ENCODE measurements at places on chromosomes 7 and 10.

DNA sequence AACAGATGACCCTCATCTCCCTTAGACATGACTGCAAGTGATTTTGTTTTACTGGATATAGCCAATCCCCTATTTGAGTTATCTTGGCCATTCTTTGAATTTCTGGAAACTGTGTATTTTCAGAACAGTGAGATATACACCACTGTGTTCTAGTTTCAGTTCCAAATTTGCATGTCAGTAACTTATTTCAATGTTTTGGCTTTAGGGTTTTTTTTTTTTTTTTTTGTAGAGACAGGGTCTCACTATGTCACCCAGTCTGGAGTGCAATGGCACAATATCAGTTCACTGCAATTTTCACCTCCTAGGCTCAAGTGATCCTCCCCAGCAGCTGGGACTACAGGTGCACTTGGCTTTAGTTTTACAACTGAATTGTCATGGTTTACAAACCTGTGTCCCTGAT, 67.2 kb downstream of the ATAD1 start:
- H3K4me3 ChIP-seq, result no peak overlapping the region
- DNase-seq, result no peak
- no peaks in the 10 kb centered on the region for H3K4me1 ChIP-seq
- H3K27me3 ChIP-seq, result no peaks in the 10 kb centered on the region
- peaks cover 1% of the 10 kb centered on the region for H3K36me3 ChIP-seq
- no peak overlapping the region for H3K27ac ChIP-seq

DNA sequence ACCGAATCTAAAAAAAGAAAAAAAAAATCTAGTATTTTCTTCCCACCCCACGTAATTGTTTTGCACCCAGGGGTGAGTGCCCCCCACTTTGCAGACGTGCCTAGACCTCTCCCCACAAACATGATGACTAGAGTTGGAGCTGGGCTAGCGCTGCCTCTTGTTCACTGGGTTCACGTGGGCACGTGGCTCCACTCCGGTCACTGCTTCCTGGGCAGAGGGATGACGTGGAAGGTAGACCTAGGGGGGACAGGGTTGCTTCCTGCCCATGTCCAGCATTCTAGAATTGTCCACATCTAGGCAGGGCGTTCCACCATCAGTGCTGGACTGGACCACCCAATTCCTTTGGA, 861 bp upstream of the LIMK1 start:
- H3K27me3 ChIP-seq, result no peaks in the 10 kb centered on the region
- H3K27ac ChIP-seq, result no peak overlapping the region

DNA sequence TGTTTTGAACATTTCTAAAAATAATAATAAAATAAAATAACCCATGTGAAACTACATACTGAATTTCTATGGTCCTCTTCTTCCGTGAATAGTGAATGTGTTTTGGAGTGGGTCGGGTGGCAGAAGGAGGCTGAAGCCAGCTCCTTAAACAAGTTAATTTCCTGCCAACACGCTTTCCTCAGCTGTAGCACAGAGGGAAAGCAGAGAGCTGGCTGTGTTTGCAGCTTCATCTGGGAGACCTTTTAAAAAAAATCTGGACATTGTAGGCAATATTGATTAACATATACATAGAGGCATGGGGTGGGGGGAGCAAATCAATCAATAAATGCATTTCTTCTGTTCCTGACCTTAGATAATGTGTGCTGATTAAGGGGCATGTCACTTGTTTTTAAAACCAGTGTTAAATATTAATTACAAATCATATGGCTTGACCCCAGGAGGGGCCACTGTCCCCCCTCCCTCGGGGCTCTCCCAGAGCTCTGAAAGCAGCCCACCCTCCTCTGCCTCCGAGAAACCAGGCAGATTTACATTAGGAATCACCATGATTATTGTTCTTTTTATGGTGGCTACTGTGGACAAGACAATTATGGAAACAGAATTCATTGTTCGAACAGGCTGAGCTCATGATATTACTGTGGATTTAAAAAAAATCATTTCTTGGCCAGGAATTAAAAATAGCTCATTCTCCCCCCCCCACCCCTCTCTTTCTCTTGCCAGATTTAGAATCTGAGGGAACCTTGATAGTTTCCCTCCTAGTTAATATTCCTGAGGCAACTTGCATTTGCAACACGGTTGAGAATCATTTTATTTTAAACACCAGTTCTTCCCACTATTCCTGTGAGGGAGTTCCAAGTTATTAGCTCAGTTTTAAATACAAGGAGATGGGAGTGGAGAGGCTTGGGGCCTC, 100.5 kb upstream of the CARD11 start:
- H3K27me3 ChIP-seq, result no peaks in the 10 kb centered on the region
- no peak overlapping the region for H3K4me3 ChIP-seq
- H3K27ac ChIP-seq, result no peak overlapping the region
- no peaks in the 10 kb centered on the region for H3K4me1 ChIP-seq
- no peaks in the 10 kb centered on the region for H3K36me3 ChIP-seq

GRCh38 chr10:14040787-14041631, 289.7 kb downstream of the FRMD4A start:
- DNase-seq, result no peak
- no peaks in the 10 kb centered on the region for H3K27me3 ChIP-seq
- no peak overlapping the region for H3K4me3 ChIP-seq
- no peaks in the 10 kb centered on the region for H3K4me1 ChIP-seq

DNA sequence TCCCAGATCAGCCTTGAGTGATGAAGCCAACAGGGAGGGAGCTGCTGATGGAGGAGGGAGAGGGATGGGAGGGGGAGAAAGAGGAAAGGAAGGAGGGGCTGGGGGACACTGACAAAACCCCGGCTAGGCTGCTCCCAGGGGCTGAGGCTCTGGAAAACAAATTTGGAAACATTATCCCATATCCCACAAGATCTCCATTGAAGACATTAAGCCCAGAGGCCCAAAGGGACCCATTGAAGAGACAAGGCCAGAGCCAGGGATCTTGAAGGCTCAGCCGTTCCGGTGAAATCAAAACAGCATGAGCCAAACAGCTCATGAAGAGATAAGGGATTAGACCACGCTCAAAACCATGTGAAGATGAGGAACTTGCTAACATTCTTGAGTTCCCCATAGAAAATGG, 184.3 kb upstream of the ITGB1 start:
- H3K36me3 ChIP-seq, result no peaks in the 10 kb centered on the region
- H3K4me1 ChIP-seq, result peaks cover 43% of the 10 kb centered on the region
- no peaks in the 10 kb centered on the region for H3K27me3 ChIP-seq
- no peak overlapping the region for H3K27ac ChIP-seq

GRCh38 chr10:80411681-80412220, 3.4 kb downstream of the PRXL2A start:
- peaks cover 7% of the 10 kb centered on the region for H3K4me1 ChIP-seq
- H3K36me3 ChIP-seq, result no peaks in the 10 kb centered on the region
- DNase-seq, result no peak
- H3K27me3 ChIP-seq, result no peaks in the 10 kb centered on the region
- H3K27ac ChIP-seq, result no peak overlapping the region
- no peak overlapping the region for H3K4me3 ChIP-seq

DNA sequence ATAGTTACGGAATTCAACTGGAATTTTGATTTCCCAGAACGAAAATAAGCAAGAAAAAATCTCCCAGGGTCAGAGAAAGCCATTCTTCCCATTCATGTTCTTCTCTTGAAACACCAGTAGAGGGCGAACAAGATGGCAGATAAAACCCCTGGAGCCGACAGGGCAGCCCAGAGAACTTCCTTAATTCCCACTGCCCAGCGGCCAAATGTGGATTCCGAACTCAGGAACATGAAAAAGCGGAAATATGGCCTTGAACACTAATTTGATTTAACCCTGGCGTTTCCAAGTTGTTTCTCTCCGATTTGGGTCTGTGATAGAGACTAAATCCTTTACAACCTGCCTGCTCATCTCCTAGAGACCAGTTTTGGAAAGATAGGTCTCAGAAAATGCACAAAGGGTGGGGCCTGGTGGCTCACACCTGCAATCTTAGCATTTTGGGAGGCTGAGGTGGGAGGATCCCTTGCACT, 100.7 kb upstream of the WAC start:
- no peaks in the 10 kb centered on the region for H3K4me1 ChIP-seq
- no peak for DNase-seq
- no peaks in the 10 kb centered on the region for H3K36me3 ChIP-seq
- H3K27me3 ChIP-seq, result no peaks in the 10 kb centered on the region
- H3K27ac ChIP-seq, result no peak overlapping the region

DNA sequence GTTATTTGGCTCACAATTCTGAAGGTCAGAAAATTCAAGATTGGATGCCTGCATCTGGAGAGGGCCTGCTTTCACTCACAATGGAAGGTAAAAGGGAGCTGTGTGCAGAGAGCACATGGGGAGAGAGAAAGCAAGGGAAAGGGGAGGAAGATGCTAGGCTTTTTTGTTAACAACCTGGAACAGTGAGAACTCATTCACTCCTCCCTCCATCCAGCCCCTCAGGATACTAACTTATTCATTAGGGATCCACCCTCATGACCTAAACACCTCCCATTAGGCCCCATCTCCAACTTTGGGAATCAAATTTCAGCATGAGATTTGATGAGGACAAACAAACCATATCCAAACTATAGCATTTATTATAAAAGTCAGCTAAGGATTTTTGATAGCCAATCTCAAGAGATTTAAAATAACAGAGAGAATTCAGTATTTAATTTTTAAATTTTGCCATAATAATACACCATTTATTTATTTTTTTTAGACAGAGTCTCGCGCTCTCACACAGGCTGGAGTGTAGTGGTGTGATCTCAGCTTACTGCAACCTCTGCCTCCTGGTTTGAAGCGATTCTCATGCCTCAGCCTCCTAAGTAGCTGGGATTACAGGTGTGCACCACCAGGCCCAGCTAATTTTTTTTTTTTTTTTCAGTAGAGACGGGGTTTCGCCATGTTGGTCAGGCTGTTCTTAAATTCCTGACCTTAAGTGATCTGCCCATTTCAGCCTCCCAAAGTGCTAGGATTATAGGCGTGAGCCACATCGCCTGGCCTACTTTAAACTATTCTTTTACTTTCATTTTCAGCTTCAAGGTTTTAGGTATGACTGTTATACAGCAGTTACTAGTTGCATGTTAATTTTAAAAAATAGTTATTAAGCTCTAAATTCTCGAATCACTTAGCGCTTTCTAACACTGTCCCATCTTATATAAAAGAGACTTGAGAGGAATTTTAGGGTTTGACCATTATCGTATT, 20.3 kb upstream of the ETV1 start:
- H3K27me3 ChIP-seq, result no peaks in the 10 kb centered on the region
- no peak overlapping the region for H3K4me3 ChIP-seq
- peak; percentile 1 for DNase-seq
- H3K4me1 ChIP-seq, result no peaks in the 10 kb centered on the region

- H3K27me3 ChIP-seq, result no peaks in the 10 kb centered on the region
- H3K27ac ChIP-seq, result no peak overlapping the region
- H3K36me3 ChIP-seq, result no peaks in the 10 kb centered on the region
- no peaks in the 10 kb centered on the region for H3K4me1 ChIP-seq
- no peak overlapping the region for H3K4me3 ChIP-seq
These were observed 52.2 kb downstream of the TMEM178B start for GRCh38 chr7:141126107-141126506.

DNA sequence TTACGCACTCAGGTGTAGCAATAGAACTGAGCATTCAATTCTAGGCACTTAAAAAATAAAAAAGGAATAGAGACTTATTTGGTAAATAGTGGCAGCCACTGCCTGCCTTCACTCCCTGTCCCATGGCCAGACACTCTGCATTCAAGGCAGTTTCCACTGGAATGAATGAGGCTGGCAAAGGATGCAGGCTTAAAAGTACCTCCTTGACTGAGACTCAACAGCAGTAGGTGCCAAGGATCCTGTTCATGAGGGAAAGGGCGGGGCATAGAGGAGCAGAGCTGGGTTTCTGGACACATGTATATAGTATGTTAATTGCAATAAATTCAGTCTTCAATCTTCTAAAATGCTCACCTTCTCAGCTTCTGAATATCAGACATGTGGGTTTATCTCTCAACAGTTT, 242.6 kb downstream of the PHF14 start:
- H3K27me3 ChIP-seq, result no peaks in the 10 kb centered on the region
- H3K4me3 ChIP-seq, result no peak overlapping the region
- DNase-seq, result no peak
- H3K36me3 ChIP-seq, result no peaks in the 10 kb centered on the region

DNA sequence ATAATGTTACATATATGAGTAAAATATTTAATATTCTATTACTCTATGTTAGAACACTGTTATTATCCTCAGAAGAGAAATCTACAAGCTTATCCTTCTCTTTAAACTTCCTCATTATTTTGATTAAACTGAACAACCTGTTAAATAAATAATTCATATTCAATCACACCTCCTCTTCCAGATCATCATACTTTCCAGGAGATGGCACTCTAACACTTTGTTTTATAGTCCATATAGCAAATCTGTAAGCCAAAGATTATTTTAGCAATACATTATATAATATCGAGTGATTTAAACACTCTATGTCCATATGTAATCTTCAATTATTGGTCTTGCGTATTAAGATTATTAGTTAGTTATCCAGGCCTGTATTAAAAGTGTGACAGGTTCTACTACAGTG, 694.1 kb downstream of the ANKRD7 start:
- H3K4me1 ChIP-seq, result no peaks in the 10 kb centered on the region
- no peak for DNase-seq
- no peak overlapping the region for H3K27ac ChIP-seq
- no peaks in the 10 kb centered on the region for H3K36me3 ChIP-seq
- H3K27me3 ChIP-seq, result no peaks in the 10 kb centered on the region

DNA sequence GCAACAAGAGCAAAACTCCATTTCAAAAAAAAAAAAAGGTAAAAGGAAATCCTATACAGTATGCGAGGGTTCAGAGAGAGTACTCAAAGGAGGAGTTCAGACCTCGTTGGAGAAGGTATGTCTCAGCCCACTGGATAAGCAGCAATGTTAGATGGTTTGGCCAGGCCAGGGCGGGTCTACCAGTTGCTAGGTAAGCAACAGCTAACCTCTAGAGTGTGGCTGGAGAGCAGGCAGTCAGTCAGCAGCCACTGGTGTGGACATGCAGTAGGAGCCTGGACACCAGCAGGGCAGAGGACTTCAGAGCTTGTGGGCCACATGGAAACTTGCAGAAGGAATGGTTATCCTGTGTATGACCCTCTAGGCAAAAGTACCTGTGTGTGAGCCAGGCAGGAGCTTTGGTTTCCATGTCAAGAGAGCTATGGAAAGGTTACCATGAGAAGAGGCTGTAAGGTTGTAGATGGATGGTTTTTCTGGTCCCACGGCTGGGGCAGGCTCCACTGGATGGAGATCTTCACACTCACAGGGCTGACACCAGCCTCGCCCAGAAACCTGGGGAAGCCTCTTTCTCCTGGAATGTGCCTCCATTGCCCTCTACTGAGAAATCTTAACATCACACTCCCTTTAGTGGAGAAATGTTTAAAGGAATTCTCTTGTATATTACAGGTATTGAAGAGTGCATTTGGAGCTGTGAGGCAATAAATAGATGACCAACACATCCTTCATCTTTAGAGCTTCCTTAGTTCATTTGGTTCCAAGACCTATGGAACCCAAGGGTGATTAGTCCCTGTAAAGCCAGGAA, 63.6 kb downstream of the CCDC186 start:
- peaks cover 4% of the 10 kb centered on the region for H3K27me3 ChIP-seq
- H3K27ac ChIP-seq, result no peak overlapping the region
- DNase-seq, result no peak
- no peak overlapping the region for H3K4me3 ChIP-seq
- no peaks in the 10 kb centered on the region for H3K36me3 ChIP-seq

- H3K36me3 ChIP-seq, result no peaks in the 10 kb centered on the region
- H3K4me1 ChIP-seq, result no peaks in the 10 kb centered on the region
- no peak overlapping the region for H3K4me3 ChIP-seq
- no peak overlapping the region for H3K27ac ChIP-seq
These were observed 90.7 kb upstream of the LEP start for GRCh38 chr7:128150223-128150865.

Data from CD8-positive, alpha-beta memory T cell (primary cell).